ENCODE measurements at places on chromosomes 5 and 9.

- no peak for DNase-seq
These were observed 141.4 kb downstream of the EBF1 start for GRCh38 chr5:158958021-158958994.

DNA sequence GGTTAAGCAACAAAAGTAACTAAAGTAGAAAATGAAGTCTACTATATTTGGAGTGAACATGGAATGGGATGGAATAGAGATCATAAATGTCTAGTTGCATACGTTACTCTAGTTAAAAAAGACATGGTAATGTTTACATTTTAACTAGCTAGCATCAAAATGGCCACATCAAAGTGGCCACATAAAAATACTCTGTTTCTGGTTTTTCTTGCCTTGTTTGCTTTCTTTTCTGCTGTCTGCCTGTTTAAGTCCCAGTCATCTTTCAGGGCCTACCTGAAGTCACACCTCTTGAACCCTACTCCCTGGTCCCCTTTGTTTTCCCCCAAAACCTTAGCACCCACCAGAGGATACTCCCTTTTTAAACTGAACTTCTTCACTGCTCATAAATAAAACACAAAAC lies 6.4 kb upstream of the KIF2A start:
- no peak for DNase-seq

DNA sequence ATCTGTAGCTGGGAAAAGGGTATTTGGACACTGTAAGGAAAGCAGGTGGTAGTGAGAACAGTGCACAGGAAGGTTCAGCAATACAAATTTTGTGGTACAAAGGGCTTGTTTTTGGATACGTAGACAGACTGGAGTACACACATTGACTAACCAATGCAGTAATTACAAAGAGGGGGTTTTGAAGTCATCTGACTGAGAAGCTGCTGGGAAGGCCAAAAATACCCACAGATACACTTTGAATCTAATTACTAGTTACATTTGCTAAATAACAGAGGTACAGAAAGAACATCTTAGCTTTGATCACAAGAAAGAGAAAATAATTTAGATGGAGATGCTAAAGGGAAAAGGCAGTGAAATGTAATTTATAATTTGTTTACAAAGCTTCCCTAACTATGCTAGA lies 45.9 kb downstream of the PKD2L2 start:
- no peak for DNase-seq

DNA sequence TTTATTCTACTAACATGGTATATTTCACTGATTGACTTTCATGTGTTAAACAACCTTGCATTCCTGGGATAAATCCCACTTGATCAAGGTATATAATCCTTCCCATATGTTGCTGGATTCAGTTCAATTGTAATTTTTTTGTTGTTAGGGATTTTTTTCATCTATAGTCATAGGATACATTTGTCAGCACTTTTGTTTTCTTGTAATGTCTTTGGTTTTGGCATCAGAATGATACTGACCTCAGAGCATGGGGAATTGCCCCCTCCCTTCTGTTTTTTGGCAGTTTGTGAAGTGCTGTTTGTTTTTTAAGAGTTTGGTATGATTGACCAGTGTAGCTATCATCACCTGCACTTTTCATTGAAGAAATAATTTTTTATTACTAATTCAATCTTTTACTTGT lies 176.8 kb upstream of the RASEF start:
- no peak for DNase-seq

GRCh38 chr5:75668977-75669689 lies 48.1 kb downstream of the POC5 start:
- DNase-seq: no peak

DNA sequence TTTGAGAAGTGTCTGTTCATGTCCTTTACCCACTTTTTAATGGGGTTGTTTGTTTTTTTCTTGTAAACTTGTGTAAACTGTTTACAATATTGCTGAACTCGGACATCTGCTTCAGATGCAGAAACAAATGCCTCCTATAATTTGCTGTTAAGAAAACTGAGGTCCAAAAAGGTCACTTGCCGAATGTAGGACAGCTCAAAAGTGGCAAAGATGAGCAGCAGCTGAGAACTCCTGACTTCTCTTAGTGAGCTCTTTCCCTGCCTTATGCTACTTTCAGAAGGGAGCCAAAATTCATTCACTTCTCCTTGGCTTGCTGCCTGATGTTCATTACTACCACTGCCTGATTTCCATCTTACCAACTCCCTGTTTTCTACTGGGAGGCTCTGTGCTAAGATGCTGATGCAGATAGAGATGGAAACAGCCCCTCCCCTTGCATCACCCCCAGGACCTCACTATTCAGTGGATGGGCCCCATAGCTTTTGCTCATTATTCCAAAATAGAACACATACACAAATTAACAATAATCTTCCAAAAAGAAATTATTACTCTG lies 60.1 kb downstream of the SEMA6A start:
- DNase-seq: no peak

DNA sequence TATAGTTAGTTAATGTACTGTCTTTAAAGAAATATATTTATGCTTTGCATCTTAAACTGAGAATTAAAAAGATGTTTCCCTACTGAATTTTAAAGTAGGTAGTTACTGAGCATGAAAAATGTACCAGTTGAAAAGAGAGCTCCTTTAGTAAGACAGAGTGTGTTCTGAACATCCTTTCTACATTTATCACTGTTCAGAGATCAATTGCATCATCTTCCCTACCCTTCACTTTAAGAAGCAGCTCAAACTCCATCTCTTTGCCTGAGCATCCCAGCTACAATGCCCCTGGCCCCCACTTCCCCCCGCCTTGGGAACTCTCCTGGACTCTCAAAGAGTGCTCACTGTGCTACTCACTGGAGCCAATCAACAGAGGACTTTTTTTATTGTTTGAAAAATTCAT lies 164.7 kb downstream of the GNAQ start:
- no peak for DNase-seq

DNA sequence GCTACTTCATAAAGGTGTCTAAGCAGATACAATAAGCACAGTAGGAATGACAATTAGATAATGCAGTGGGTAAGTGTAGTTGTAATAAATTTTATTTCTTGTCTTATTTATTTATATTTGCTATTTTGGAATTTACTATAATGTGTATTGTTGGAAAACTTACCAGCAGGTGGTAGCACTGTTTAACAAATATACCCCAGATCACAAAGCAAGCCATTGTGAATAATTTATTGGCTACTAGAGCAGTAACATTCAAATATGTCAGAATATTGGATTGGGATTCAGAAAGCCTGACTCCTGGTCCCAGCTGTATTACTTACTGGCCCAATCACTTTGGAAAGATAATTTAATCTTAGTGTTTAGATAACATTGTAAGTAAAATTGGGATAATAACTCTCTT lies 78.0 kb downstream of the ISOC1 start:
- DNase-seq: no peak

DNA sequence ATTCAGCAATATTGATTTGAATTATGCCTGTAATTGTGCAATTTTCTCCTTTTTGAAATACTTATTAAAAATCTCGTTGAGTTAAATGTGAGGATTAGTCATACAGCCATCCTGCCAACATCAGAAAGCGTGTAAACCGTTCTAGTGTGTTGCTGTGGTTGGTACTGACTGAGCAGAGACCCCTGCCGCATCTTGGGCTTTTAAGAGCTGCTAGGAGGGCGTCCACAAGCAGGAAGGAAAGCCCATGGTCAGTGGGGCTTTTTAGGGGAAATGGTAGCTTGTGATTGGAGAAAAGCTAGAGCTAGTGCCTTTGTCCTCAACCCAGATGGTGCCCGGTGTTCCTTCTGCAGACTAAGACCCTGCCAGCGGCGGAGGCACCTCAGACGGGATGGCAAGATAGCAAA lies 1.3 kb downstream of the SDHA start:
- no peak for DNase-seq

DNA sequence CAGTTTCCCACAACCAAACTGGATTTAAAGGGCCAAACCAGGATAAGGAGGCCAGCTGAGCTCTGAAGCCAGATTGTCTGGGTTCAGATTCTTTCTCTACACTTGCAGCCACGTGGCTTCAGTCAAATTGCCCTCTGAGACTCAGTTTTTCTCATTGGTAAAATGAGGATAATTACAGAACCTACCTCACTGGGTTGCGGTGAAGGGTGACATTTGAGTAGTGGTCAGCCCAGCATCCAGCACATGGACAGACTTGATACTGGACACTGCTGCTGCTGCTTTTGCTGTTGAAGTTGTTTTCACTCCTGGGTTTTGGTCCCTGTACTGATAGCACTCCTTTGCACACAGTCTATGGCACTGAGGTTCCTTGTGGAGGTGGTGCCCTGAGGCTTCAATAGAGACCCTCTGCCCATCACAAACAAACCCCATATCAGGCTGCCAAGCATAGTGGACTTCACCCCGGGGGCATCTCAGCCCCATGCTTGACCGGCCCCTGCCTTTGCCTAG lies 25.7 kb upstream of the CDKN2AIPNL start:
- peak; percentile 14 for DNase-seq

DNA sequence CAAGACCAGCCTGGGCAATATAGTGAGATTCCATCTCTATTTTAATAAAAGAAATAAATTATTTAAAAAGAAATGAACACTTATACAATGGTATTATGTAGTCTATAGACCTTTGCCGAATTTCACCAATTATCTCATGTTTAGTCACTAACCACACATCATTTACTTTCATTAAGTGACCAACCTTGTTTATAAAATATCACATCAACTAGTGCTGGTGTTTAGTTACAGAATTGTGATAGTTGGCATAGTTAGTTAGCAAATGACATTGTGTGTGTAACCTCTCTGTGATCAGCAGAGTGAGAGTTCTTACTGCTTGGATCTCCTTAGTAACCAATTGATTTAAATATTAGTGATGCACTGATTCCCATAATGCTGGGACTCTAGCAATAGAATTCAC lies 71.8 kb downstream of the PRR16 start:
- DNase-seq: peak; percentile 22

- DNase-seq: no peak
These were observed 55.3 kb downstream of the PTBP3 start for GRCh38 chr9:112278152-112278551.

GRCh38 chr5:112983363-112983762 lies 6.8 kb downstream of the DCP2 start:
- DNase-seq: no peak

DNA sequence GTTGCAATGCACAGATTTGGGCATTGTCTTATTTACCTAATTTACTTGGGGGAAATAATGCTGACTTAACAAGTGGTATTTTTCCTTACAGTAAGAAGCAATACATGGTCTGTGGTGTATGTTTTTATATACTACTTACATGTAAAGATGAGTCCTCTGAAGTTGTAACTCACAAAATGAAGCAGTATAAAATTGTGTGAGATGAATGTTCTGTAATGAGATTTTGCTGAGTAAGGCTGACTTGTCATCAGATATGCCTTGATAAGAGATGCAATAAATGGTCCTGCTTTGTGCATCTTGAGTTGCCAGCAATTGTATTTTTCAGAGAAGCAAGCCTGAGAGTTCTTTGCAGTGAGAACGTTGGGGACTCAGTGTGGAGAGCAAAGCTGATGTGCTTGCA lies 92.2 kb upstream of the GNAQ start:
- no peak for DNase-seq

DNA sequence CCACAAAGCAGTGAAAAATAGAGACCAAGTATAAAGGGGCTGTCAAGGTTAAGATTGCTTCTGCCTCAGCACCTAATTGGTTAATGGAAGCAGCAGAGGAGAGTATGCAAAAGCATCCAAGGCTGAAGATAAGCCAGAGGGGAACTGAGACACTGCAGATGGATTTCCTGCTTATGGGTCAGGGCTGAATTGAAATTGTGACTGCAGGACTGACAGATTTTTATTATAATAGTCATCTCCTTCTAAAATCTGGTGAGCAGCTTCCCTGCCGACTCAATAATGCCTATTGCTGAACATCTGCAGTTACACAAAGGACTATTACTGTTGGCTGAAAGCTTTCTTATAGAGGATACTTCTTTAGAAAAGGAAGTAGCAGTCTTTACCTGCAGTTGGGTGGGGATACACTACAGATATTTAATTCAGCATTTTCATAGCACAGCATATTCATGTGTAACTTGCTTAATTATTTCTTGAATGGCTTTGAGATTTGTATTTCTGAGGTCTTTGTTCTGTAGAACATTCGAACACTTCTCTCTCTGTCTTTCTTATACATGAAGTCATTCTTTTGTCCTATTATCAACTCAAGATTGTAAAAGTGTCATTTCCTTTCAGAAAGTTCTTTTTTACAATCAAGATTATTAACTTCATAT lies 363.0 kb upstream of the RIOK2 start:
- peak; percentile 7 for DNase-seq

- DNase-seq: peak; percentile 70
These were observed 64.6 kb downstream of the SH3TC2 start for GRCh38 chr5:148998174-148998797.

GRCh38 chr5:158272409-158272808 lies 413.5 kb upstream of the CLINT1 start:
- no peak for DNase-seq

- no peak for DNase-seq
These were observed 42.7 kb downstream of the NCS1 start for GRCh38 chr9:130214776-130215340.

DNA sequence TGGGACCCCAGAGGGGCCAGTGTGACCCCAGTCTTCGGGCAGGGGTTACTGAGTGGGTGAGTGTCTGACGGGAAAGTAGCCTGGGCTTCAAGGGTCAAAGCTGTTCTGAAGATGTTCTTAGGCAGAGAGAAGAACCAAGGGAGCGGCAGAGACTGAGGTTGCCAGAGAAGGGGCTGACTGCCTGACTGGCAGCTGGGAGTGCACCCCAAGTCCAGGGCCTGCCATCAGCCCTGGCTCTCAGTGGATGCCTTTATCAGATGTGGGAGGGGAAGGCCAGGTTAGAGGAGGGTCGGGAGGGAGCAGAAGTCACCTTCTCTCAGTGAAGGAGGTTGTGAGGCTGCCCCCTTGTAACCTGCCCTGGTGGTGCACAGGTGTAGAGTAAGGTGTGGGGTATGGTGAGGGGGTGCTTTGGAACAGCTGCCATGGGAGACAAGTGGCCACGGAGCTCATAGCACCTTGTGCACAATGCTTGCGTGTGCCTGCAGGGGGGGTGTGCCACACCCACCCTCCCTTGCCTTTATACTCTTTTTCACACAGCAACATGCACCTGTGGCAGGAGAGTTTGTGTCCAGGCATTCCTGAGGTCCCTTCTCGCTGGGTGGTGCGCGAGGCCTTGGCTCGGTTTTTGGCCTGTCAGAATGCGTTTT lies 18.9 kb downstream of the RALGPS1 start:
- no peak for DNase-seq

- DNase-seq: no peak
These were observed 2.3 kb upstream of the TNIP1 start for GRCh38 chr5:151083081-151083676.

DNA sequence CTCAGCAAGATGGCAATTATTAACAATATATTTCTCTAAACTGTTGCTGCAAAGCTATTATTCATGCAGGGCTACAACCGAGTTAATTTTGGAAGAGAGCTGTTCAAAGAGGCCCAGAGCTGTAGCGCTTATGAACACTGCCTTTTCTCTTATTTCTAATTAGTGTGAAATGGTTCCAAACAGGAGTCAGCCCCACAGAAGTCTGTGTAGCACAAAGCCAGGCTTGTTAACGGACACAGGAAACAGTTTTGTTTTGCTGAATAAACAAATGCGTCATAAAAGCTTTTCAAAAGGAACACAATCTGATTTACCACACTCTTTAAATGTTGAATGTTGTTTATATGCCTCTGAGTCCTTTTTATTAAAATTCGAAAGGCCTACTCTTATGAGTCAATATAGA lies 396.5 kb downstream of the ANXA1 start:
- DNase-seq: no peak
